Hematopoietic multipotent progenitor cell treated with erythropoietin and hydrocortisone succinate and interleukin-3 and kit ligand, for 4 days (in vitro differentiated cells): ENCODE measurements at places on chromosomes 1 and 21.

DNA sequence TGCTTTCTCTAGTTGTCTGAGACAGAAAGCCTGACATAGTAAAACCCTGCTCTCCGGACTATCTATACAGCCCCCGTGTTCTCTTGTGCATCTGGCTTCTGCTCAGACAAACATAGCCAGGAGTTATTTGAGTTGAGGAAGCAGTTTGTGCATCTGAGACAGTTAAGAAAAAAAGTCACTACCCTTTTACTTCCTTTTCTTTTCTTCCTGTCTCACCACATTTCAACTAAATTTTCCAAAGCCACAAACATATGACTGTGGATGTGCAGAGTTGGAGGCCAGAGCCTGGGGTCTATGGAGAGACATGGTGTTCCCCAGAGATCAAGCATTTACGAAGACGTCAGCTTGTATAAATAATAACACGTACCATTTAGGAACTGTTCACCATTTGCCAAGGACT lies 158.5 kb upstream of the FGGY start:
- peak; percentile 51 for DNase-seq

DNA sequence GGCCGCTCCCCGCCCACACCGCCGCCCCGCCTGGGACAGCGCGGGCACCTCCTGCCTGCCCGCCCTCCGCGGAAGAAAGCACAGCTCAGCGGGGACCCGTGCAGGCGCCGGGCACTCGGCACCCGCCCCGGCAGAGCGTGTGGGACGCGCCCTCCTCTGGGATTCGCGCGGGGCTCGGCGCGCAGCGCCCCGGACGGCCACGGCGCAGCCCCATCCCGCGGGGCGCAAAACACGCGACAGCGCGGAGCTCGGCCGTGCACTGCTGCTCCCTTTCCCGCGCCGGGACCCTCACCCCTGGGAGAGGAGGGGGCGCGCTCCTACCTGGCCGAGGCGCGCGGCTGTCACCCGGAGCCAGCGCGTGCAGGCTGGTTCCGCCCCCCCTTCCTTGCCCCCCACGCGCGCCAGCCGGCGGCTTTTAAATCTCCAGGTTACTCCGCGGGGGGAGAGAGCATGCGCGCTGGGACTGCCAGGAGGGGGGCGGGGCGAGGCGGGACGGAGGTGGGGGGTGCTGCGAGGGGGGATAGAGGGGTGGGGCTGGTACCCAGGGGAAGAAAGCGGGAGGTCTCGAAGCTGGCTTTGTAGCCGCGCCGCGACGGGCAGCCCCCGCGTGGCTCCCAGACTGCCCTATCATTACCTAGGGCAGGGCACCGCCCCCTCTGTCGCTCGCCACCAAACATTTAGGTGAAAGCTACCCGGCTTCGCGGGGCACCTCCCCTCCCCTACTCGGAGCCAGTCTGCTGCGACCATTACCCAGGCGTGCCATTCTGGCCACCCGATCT lies at the start of gene SLC45A3:
SLC45A3 (minus strand) TSS at position 437 of the 779 bp plus-strand sequence. CDS start 15,853 bp downstream, outside the sequence.
- peak; percentile 76 for DNase-seq

GRCh38 chr1:10510520-10511493 lies 36.1 kb downstream of the PEX14 start:
- peak; percentile 96 for DNase-seq

GRCh38 chr1:202007805-202008489 lies 2.4 kb upstream of the ELF3 start:
- peak; percentile 55 for DNase-seq

- DNase-seq: no peak
Observed at GRCh38 chr21:35376406-35377135, 327.5 kb upstream of the RUNX1 start.

DNA sequence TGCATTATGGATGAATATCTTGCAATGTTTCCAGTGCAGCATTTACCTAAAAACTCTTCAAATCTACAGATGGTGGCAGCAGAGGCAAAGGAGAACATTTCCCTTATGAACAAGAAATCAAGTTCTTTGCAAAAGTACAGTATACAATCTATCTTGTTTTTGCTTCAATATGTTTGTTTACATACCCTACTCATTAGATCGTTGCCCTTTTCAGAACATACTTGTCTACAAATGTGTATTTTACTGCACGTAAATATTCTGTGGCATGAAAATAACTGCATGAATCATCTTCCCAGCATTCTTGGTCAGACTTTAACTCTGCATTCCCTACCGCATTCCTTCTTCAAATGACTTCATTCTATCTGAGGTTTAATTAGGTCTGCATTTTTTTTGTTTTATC lies 212.7 kb downstream of the ZP4 start:
- DNase-seq: peak; percentile 13

DNA sequence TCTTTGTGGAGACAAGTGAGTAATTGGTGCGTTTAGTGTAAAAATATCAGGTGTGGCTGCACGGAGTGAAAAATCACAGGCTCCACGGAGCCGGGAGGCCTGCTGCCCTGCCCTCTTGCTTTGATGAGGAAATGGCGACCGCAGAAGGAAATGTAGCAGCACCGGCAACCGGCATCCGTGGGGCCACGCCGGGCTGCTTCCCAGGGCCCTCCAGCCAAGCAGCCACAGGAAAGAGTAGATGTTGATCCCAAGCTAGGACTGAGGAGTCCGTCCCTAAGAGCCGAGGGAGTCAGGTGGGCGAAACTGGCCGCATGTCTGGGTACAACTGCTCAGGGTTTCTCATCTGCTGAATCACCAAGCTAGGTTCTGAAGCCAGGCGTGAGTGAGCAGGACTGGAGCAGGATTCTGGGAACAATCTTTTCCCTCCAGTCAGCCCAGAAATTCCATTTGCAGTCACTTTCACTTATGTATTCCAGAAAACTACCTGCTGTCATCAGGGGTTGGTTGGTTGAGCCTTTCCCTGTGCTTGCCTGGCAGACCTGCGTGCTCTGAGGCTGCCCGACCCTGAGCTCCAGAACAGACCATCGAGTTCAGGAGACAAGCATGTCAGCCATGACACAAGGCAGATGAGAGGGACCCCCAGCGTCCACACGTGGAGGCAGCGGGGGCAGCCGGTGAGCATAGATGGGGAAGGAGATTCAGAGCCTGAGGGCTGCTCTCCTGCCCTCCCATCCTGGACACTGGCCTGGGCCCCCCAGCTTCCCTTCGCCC lies 5.8 kb upstream of the ITGB2 start:
- DNase-seq: peak; percentile 38

DNA sequence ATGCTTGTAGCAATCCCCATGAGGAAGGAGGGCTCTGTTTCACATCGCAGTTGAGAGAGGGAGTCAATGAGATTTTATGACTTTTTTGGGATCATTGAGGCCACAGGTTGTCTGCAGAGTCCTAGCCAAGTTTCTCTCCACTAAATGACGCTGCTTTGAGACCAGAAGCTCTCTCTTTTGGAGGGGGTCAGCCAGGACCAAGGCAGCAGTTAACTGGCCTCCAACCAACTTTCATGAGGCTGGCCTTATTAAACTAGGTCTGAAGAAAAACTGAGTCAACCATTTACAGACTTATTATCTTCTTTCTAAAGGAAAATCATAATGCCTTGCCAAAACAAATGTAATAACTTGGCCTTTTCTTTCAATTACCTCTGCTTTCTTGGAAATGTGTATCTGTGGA lies 8.6 kb downstream of the WLS start:
- DNase-seq: no peak

- DNase-seq: no peak
Observed at GRCh38 chr1:111062081-111062480, 77.8 kb downstream of the DRAM2 start.

DNA sequence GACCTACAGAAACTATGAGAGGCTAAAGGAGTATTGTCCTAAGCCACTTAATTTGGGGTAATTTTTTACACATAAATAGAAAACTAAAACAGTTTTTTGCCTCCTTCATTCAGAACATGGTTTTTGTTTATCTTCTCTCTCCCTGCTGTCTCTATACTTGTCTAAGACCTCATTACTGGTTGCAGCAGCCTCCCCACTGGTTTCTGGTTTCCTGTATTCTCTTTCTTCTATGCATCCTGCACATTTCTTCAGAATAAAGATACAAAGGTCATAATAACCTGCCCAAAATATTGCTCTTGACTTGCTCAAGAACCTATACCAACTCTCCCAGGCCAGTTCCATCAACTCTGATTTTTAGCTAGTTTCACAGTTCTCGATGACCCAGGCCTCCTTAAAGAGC lies 19.8 kb upstream of the BOLA1 start:
- peak; percentile 18 for DNase-seq

- DNase-seq: peak; percentile 7
Observed at GRCh38 chr1:45172005-45172404, 34.4 kb downstream of the ZSWIM5 start.

- no peak for DNase-seq
Observed at GRCh38 chr1:87194271-87194774, 134.4 kb upstream of the LMO4 start.

- peak; percentile 65 for DNase-seq
Observed at GRCh38 chr1:206772243-206772937, at the start of gene IL10. IL10 (minus strand) TSS chr1:206772494; CDS start chr1:206772435, 59 bp downstream.

GRCh38 chr1:169044296-169044695 lies 62.2 kb upstream of the ATP1B1 start:
- peak; percentile 86 for DNase-seq

DNA sequence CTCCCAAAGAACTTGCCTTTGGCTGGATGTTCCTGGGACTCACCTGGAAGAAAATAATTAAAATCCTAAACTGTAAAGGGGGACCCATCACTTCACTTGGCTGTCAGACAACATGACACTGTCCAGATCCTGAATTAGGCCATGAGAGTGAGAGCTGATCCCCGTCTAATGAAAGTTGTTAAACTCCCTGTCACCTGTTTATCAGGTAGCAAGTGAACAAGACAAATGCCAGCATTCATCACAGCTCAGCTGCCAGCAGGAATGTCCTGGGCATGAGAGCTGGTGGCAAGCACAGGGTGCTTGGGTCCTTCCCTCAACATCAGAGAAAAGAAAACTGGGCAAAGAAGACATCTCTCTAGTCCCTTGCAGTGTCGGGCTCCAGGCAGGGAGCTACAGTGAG lies 23.8 kb downstream of the PMVK start:
- no peak for DNase-seq
